H1 (cell line): ENCODE measurements at places on chromosomes 4 and X. TPM values are rescaled to one million over a fixed set of nuclear protein-coding genes. Genes with fewer than 3 reads are reported as not detected.

DNA sequence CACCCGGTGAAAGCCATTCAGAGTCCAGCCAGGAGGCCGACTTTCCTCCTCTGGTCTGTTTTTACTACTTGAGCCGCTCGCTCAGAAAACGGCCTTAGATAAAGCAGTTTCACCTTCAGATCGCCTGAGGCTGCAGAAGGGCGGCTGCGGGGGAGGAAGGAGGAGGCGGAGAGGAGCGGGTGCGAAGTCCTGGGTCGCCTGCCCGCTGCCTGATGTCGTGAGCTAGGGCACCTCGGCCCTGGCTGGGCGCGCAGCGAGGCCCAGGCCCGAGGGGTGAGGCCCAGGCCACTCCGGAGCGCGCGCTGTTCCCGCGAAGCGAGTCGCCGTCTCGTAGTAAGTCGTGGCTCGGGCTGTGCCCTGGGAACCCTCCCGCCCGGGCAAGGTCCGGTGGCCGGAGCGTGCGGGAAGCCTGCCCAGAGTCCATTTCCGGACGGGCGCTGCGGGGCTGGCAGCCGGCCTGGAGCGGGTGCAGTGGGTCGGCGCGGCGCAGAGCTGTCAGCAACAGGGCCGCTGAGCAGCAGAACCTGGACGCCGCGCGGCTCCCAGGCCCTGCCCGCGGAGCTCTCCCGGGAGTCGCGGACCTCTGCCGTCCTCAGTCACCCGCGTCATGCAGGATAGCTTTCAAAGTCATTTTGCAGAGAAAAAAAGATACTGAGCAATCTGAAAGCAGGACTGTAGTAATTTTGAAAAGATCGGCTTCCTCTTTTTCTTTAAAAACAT is 18.6 kb downstream of the TRIM2 start:
- no peak for DNase-seq

Gene SH2D1A
- not detected in 2 replicates for total RNA-seq

DNA sequence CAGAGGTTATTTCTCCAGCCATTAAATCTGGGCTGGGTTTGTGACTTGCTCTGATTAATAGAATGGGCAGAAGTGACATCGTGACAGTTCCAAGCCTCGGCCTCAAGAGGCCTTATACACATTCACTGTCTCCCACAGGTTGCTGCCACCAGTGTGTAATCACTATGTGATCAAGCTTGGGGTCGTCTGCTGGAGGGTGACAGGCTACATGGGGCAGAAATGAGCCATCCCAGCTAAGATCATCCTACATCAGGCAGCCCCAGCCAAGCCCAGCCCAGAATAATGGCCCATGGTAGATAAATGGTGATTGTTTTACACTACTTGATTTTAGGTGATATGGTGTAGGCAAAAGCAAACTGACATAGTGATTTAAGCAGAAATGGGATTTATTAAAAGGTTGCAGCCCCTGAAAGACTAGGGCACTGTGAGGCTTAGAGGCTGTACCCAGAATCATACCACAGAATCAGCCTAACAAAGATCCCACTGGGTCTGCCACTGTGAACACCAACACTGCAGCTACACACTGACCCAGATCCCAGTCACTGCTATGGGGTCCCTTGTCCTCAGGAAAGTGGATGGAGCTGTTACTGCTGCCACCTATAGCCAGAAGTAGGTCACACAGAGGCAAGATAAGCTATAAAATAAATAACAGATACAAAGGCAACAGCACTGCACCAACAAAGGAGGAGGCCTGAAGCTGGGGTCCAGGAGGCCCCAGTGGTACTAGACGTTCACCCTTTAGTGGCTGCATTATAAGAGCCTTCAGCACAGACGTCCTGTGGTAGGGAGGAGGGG is 159.6 kb upstream of the RBPJ start:
- no peak for DNase-seq

- no peak for DNase-seq
These were observed at the start of gene MID1 for GRCh38 chrX:10620121-10620699. TSS of gene MID1 (minus strand) at chrX:10620585. CDS start at chrX:10567547, 53,038 bp downstream.

GRCh38 chr4:76203541-76203940 is 10.1 kb downstream of the SCARB2 start:
- DNase-seq, result no peak

Gene CA5B
- 5.8 and 8.6 TPM in 2 replicates for total RNA-seq

GRCh38 chr4:48380583-48381167 is 39.3 kb downstream of the SLAIN2 start:
- DNase-seq, result no peak

- no peak for DNase-seq
These were observed 898.9 kb upstream of the EPHA5 start for GRCh38 chr4:66569228-66569627.

GRCh38 chr4:110586131-110586850 is 36.6 kb downstream of the PITX2 start:
- no peak for DNase-seq

Gene UGT2B7
- not detected in 2 replicates for total RNA-seq

GRCh38 chr4:83757121-83757621 is 221.3 kb downstream of the GPAT3 start:
- DNase-seq, result no peak

Gene EPGN
- not detected in 2 replicates for total RNA-seq

DNA sequence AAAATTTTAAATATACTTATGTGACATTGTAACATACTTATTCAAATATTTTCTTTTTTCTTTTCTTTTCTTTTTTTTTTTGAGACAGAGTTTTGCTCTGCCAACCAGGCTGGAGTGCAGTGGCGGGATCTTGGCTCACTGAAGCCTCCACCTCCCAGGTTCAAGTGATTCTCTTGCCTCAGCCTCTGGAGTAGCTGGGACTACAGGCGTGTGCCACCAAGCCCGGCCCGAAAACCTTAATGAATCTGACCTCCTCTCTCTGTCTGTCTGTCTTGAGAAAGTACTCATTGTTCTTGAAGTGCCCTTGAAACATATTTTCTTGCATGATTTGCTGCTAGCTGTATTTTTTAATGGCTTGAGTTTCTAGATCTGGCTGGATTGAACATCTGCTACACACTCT is 136.8 kb downstream of the ANAPC4 start:
- no peak for DNase-seq

DNA sequence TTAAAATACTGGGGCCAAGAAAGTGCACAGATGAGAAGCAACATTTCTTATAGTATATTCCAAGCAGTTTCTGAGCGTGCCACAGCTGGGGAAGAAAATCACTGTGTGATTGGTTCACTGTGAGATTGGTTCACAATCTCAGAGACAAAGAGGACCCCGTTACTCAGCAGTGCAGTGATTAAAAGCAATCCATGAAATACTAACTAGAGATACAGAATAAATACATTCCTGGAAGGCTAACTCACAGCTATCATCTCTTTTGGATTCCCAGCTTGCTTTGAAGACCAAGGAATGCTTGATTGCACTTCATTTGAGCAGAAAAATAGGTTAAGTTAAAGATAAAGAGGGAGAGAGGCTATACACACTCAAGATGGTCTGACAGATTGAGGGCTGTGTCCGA is 132.1 kb upstream of the RAPGEF2 start:
- no peak for DNase-seq

GRCh38 chrX:103405009-103405333 is 28.6 kb downstream of the BEX3 start:
- DNase-seq, result no peak

DNA sequence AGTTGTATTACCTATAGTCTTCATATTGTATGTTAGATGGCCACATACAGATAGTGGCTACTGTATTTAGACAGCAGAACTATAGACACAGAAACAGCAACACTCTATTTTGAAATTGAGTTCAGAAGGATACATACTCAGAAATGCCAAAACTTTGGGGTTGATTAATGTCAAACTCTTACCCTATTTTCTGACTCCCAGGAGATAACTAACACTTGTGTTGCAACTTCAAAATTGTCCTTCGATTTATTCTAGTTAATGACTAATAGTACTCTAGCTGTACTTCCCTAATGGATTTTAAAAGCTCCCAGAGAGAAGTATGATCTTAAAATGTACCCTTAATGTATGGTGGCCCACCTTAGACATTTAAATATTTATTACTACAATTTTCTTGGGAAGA is 229.9 kb upstream of the UGT8 start:
- no peak for DNase-seq

DNA sequence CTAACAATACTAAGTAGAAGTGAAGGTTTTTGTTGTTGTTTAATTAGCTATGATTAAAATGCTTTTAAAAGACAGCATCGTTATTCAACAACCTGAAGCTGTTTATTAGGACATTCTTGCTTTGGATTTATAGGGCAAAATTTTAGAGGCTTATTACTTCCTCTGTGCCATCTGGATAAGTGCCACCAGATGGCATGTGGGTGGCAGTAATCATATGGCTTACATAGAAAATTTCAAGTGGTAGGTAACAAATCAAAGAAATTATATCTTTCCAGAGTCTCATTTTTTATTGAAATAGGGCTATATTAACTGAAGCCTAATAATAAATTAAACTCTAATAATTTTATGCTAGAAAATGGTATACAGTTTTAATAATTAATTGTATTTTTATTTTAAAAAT is 83.3 kb upstream of the HTR2C start:
- no peak for DNase-seq

Gene DDIT4L
- total RNA-seq, result 6.0 and 6.4 TPM in 2 replicates

Gene COMMD8
- 6.8 and 7.2 TPM in 2 replicates for total RNA-seq

DNA sequence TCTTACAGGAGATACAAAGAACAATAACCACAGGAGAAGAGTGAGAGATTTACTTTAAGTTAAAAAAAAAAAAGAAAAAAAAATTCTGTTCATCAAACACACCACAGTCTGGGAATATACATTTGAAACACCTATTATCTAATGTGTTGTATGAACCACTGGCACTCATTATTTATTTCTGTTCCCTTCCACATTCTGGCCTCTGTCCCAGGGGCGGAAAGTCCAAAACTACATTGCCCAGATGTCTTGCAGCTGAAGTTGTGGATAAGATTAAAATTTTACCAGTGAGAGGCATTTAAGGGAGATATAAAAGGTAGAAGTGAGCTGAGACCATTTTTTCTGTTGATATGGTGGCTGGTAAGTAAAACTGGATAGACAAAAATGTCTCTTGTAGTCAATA is 56.2 kb downstream of the SCLT1 start:
- no peak for DNase-seq

- no peak for DNase-seq
These were observed 481 bp downstream of the UTP3 start for GRCh38 chr4:70688795-70689231.

- no peak for DNase-seq
These were observed at the start of gene SMIM10 for GRCh38 chrX:134990801-134991481. TSS of gene SMIM10 (plus strand) at chrX:134990991. CDS start at chrX:134991096, 105 bp downstream.

DNA sequence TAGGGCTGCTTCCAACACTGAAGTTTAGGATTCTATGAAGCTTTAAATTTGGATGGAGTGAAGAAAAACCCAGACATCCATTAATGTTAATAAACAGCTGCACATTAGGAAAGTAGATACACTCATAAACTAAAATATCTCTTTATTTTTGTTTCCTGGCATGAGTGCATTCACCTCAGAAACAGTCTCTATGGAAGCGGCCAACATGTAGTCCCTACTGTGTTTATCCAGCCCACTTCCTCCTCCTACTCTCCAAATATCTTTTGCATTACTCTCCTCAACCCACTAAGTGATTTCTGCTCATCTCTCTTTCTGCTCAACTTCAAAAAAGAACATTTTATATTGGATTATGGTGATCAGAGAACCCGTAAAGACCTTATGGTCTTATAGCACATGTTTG is 180.3 kb upstream of the MXRA5 start:
- DNase-seq, result no peak

DNA sequence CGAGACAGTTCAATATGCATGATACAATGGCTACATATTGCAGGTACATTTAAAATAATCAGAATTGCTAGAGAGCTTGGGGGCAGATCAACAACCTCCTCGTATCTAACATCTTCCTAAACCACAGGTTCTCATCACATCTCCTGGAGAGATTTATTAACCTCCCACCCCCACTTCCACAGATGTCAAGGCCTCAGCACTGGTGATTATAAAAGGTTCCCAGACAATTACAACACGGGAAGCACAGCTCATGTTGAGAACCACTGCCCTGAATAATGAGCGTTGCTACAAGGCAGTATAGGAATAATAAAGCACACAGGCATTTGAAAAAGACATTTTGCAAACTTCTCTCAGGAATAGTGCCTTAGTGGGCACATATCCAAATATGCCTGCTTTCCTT is 42.8 kb downstream of the ELOVL6 start:
- no peak for DNase-seq
